Thyroid gland (tissue), 4 donors: ENCODE measurements at places on chromosomes 13 and 19. TPM values are rescaled to one million over a fixed set of nuclear protein-coding genes. Genes with fewer than 3 reads are reported as not detected.
A peak's percentile ranks its signal among the peaks of the same experiment; 100 is the strongest.

- DNase-seq = no peak
Observed at GRCh38 chr13:19860884-19861655, 2.4 kb downstream of the ZMYM5 start.

- no peak for DNase-seq
Observed at GRCh38 chr13:51639171-51639570, 54.9 kb downstream of the WDFY2 start.

DNA sequence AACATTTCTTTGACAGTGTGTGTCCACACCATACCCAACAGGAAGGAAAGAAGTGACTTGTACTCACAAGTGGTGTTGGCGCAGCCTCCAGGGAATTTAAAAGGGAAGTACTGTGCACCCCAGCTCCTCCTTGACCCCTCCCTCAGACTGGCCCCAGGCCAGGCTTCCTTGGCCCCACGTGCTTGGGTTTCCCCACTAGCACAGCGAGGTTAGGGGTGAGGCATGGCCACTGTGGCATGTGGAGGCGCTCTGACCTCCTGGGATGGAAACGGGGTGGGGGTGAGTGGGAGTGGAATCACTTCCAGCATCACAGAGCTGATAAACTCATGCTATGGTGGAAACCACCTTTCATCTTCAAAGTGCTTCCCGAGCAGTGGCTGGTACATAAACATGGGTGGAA, 168.6 kb downstream of the ZNF536 start:
- DNase-seq = no peak

- no peak for DNase-seq
Observed at GRCh38 chr19:492091-492531, 4.2 kb upstream of the MADCAM1 start.

DNA sequence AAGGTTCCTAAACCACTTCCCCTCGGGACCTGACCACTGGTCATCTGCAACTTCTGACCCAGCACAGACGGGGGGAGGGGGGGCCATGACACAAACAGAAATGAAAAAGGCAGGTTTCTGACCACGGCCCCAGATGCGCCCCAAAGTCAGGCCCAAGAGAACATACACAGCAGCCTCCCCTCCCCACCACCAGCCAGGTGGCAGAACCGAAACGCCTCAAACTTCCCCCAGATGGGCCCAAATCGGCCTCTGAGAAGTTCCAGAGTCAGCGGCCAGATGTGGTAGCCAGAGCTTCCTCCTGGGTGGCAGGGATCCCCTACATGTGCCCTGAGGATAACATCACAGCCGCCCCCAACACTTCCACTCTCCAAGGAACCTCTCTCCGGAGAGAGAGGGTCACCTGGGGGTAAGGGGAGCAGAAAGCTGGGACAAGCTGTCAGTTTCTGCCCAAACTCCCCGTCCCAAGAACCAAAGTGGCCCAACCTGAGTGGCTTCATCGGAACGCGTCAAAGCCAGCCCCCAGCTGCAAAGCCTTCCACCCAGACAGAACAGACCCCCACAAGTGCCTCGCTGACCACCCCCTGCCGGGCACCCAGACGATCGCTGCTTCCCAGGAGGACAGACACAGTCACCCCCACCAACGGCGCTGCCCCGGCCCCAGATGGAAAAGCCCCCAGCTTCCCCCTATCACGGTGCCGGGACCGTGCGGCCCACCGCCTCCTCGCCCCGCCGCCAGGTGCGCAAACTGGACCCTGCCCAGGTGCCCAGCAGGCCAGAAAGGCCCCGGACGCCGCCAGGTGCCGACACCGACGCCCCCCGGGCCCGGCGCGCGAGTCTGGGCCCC, 800 bp downstream of the ELL start:
- DNase-seq = peak; percentile 20

DNA sequence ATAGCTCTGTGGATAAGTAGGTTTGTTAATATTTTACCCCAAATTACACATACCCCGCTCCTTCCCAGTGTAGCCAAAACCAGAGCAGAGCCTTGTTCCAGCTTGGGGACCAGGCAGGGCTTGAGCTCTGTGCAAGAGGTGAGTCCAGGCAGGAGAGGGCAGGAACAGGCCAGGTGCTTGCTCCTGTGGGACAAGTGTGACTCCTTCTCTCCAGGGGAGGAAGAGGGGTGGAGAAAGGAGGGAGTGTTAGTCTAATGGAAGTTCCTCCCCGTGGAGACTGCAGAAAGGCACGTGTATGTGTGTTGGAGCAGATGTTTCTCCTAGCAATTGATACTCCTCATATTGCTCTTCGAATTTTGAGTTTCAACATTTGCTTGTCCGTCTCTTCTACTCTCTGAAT, 201.0 kb downstream of the FGF9 start:
- no peak for DNase-seq

GRCh38 chr13:57672168-57672567, 40.6 kb downstream of the PCDH17 start:
- no peak for DNase-seq

GRCh38 chr13:74570834-74571233, 436.6 kb upstream of the KLF12 start:
- DNase-seq = no peak

DNA sequence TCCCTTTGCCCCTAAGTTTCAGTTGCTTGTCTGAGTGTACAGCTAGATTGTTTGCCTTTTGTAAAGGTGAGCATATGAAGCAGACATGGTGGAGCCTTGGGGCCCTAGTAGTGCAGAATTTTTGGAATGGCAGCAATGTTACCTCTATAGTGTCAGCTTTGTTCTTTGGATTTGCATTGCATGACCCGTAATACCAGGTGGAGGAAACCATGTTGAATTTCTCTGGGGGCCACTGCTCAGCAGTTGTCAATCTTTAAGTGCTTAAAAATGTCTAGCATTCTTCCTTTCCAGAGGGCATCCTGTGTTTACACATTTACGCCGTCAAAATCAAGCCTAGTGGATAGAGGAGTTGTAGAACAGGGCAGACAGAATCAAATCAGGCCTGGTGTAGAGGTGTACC, 303.3 kb downstream of the ATP8A2 start:
- no peak for DNase-seq

DNA sequence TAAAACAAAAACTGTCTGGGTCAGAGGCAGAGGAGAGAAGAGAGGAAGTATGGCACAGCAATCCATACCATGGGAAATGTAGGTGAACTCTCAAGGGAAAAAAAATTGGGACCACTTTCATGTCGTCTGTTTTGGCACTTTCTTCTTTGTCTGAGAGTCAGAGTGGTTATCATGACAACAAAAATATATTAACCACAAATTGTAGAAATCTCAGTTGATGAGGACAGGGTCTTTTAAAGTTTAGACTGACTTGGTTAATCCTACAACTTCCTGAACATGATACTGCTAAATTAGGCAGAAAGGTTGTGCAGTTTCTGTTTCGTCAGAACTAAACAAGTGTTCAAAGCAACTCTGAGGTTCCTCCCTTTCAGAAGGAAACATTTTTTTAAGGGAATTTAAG, 15.2 kb downstream of the KLF5 start:
- DNase-seq = no peak

TMEM255B gene
- total RNA-seq = 9.0 TPM

FUT6 gene
- not detected for total RNA-seq

USHBP1 gene
- total RNA-seq = 11.0 TPM

ZNF415 gene
- total RNA-seq = 37.6 TPM

IGSF23 gene
- not detected for total RNA-seq

HSPB6 gene
- 31.8 TPM for total RNA-seq
